Erythroblast (primary cell): ENCODE measurements at places on chromosomes 3 and 15.

DNA sequence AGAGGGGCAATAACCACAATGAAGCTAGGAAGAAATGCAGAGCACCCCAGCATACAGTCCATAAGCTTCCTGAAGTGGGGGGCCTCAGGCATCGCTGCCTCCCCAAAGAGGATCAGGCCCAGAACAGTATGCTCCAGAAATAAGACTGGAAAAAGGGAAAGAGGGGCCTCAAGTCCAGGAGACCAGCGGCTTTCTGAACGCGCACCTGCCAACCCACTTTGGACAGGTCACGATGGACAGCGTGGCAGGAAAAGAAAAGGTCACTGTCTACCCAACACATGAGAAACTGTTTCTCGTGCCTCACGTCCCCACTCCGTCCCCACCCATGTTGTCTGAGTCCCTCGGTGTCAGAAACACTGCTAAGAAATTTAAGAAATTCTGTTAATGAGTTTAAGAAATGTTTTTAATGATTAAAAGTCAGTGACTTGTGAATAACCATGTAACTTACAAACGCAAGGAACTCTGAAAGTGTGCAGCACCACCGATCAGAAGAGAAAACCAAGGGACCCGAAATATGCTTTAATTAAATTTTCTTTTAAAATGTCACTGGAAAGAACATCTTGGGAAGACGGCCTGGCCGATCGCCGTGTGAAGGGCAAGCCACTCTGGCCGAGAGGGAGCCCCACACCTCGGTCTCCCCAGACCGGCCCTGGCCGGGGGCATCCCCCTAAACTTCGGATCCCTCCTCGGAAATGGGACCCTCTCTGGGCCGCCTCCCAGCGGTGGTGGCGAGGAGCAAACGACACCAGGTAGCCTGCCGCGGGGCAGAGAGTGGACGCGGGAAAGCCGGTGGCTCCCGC, 1.7 kb upstream of the PPARG start:
- no peak for DNase-seq

GRCh38 chr15:92049290-92049989, 195.9 kb downstream of the SLCO3A1 start:
- no peak for DNase-seq

- DNase-seq: no peak
These were observed 406 bp upstream of the MPI start for GRCh38 chr15:74889390-74889882.

GRCh38 chr15:78564743-78565096, 600 bp upstream of the CHRNA5 start:
- DNase-seq: no peak

DNA sequence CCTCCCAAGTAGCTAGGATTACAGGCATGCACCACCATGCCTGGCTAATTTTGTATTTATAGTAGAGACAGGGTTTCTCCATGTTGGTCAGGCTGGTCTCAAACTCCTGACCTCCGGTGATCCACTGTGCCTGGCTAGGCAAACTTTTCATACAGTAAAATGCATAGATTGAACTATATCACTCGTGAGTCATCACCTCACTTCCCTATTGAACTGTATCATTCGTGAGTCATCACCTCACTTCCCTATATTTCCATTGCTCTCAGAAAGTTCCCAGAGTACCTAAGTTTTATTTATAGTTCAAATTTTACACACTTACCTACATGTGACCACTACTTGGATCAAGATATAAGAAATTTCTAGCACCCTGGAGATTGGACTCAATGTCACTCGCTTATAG, 73.6 kb upstream of the ACAD9 start:
- DNase-seq: no peak

DNA sequence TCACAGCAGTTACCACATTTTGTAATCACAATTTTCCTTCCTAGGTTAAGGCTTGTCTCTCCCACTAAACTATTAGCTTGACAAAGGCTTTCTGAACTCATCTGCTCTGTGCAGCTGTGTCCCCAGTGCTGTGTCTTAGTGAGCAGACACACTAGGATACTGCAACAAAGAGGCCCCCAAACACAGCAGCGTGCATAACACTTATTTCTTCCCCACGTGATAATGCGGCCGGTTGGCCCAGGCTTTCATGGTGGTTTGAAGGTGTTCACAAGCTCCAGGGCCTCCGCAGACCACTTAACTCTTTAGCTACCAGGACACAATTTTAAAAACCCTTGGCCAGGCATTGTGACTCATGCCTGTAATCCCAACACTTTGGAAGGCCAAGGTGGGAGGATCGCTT, 2.2 kb upstream of the HDAC11 start:
- no peak for DNase-seq
